IMR-90 (cell line): ENCODE measurements at places on chromosomes 7 and 10. TPM values are rescaled to one million over a fixed set of nuclear protein-coding genes. Genes with fewer than 3 reads are reported as not detected.

The TACC2 gene
- total RNA-seq, result 2.9 and 5.8 TPM in 2 replicates

The ATP5F1C gene
- 343 and 367 TPM in 2 replicates for total RNA-seq

The PLEKHS1 gene
- not detected in 2 replicates for total RNA-seq

The PIP gene
- total RNA-seq, result not detected in 2 replicates

The CHN2 gene
- not detected in 2 replicates for total RNA-seq

The MAP3K8 gene
- 1.8 and 3.9 TPM in 2 replicates for total RNA-seq

The NFKB2 gene
- total RNA-seq, result 16.1 TPM in 2 replicates

The PDE6C gene
- total RNA-seq, result not detected in 2 replicates

The EGFR gene
- total RNA-seq, result 60.4 and 63.9 TPM in 2 replicates

The CTAGE8 gene
- total RNA-seq, result not detected in 2 replicates

The MKI67 gene
- total RNA-seq, result 36.4 and 39.2 TPM in 2 replicates

The PLPP4 gene
- 0.18 and 0.28 TPM in 2 replicates for total RNA-seq

The TMEM225B gene
- 0.54 and 0.56 TPM in 2 replicates for total RNA-seq

The ATP6V0A4 gene
- under 0.01 and 0.18 TPM in 2 replicates for total RNA-seq

The ADAM22 gene
- under 0.01 and 0.18 TPM in 2 replicates for total RNA-seq

The MET gene
- 68.0 and 84.6 TPM in 2 replicates for total RNA-seq

The PSD gene
- 1.4 and 2.0 TPM in 2 replicates for total RNA-seq

The GRID1 gene
- total RNA-seq, result not detected in 2 replicates
